ENCODE measurements at places on chromosomes 7 and 10.

DNA sequence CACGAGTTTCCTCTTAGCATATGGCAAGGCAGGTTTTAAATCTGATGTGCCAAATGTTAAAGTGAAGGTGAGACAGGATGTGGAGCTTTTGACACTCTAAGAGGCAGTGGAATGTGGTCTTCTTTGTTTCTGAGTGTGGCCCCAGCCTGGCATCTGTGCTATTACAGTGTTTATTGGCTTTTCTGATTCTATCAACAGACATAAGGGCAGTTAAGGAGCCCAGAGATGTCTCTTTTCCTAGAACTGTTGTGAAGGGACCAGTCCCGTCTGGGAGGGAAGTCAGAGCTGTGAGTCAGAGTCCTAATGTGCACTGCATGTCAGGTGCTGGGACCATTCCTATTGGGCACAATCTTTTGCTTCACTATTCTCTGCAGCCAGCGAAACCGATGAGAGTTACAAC lies 32.5 kb downstream of the TRUB1 start:
- DNase-seq = no peak

GRCh38 chr7:155338632-155339320 lies 41.1 kb downstream of the INSIG1 start:
- peak; percentile 54 for DNase-seq

- DNase-seq = no peak
These were observed 5.0 kb upstream of the CNOT4 start for GRCh38 chr7:135514856-135515255.

DNA sequence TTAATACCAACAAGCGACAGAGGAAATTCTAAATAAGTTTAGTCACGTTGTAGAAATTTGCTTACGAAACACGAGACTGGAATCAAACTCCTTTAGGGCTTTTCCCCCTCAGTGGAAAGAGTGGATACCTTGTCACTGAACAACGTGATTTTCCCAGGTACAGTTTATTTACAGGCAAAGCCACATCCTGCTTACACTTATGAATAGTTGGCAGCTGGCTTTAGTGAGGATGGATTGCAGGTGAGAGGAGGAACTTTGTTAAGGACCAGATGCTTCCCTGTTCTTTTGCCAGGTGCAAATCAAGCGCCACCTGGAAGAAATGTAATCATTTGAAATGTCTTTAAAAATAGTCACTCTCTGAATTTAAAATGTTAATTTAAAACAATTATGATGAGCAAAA lies 282.4 kb downstream of the ADARB2 start:
- no peak for DNase-seq

DNA sequence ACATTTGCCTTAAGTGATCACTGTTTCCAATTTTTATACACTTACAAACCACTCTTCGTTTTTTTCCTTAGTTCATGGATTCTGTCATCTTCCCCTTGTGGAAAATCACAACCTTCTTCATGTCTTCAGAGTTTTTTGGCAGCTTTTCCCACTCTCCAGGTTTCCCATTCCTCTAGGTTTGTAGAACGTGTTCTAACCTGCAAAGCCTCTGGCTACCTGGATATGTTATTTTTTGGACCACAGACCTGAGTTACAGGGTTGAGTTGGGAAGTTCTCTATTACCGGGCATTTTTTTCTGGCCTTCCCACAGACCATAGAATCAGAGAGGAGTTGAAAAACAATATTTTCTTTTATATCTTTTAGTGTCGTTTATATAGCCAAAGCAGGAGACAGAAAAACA lies 30.2 kb downstream of the NRG3 start:
- no peak for DNase-seq

- no peak for DNase-seq
These were observed 81.6 kb upstream of the C1QL3 start for GRCh38 chr10:16603308-16603707.

GRCh38 chr7:132322970-132323369 lies 253.3 kb downstream of the PLXNA4 start:
- DNase-seq = no peak

- no peak for DNase-seq
These were observed 24.4 kb downstream of the CSGALNACT2 start for GRCh38 chr10:43162604-43163003.

DNA sequence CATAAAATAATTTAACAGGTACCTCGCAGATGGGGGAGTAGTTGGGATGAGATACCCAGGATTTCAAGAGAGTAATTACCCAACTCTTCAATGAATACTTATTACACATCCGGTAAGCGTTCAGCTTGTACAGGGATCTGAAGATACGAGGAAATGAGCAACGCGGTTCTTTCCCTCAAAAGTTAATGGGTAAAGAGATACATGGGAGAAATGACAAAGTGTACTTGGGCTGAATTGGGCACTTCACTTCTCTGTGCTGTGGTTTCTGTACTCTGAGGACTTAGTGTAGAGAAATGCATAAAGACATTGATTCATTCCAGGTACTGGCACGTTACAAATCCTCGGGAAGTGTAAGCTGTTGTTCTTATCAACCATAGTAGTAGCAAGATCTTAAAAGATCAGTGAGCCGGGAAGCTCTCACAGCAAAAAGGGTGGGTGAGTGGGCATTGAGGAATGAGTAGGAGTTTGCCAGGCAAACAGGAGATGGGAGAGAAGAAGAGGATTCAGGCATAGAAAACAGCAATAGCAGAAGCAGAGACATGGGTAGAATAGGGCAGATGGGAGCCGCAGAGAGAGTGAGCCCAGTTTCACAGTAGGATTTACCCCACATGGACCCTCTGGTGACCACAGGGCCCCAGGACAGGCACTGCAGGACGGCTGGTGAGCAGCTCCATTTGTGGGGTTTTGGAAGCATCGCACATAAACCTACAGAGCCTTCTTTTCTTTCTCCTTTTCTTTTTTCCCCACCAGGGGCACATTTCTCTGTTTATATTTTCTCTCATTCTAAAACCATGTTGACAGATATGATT lies 304.3 kb upstream of the PITRM1 start:
- DNase-seq = no peak

DNA sequence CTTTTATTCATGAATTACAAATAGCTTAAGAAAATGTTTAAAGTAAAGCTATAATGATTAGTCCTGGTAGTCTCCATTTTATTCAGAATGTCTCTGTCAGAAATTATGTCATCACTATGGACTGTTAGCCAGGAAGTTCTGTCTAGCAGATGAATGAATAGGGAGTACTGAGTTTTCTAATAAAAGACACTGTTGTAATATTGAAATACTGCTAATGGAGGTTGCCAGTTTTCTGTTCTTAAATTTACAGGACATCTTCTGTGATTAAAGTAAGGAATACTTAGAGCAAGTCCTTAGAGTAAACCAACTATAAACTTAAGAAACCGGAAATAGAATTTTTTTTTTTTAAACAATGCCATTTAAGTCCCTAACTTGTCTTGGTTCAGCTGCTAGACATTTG lies 309.8 kb downstream of the ADK start:
- no peak for DNase-seq

- no peak for DNase-seq
These were observed 990.7 kb downstream of the CCSER2 start for GRCh38 chr10:85318809-85319807.

DNA sequence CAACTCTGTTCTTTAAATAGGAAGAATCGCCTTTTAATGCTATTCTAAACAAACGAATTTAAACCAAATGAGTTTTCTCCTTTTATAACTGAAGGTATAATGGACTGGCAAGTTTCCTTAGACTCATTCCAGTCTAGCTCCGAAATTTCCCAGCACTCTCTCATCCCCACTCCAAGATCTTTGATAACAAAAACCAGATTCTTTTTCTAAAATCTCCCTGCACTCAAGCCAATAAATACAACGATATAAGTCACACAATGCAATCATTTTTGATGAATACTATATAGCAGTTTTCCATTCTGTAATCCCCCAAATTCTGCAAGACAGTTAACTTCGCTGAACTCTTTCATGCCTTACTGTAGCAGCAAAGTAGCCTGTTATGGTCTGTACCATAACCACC lies 1.9 kb downstream of the OGA start:
- no peak for DNase-seq

DNA sequence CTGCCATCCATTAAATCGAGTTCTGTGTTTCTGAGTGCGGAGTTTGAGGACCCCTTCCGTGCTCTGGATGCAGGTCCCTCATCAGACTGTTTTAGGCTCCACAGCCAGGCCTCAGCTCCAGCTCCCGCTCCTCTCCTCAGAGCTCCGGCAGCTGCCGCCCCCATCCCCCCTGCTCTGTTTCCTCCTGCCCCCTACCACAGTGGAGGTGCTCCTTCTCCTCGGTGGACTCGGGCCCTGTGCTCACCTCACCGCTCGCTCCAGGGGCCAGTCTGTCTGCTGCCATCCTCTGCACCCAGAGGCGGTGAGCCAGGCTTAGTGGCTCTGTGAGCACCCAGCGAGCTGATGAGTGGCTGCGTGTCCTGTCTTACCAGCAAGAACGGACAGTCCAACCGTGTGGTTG lies 21.4 kb upstream of the PRKAR1B start:
- DNase-seq = no peak

- DNase-seq = peak; percentile 15
These were observed 675 bp upstream of the SCD start for GRCh38 chr10:100346351-100346764.

DNA sequence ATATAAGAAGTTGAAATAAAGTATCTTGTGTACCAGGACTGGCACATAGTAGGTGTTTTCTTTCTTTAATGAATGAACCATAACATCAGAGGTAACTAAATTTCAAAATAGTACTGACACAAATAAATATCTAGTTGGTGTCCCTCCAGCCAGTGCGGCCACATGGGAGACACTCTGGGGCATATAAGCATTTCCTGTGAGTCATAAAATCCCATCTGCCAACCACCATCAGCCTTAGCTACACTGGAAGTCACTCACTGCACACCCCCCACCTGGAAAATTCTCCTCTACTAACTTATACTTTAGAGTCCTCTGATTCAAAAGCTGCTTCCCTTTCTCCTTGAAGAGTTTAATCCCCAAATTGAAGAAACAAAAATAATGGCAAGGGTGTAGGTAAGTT lies 32.5 kb downstream of the DYDC1 start:
- DNase-seq = no peak

DNA sequence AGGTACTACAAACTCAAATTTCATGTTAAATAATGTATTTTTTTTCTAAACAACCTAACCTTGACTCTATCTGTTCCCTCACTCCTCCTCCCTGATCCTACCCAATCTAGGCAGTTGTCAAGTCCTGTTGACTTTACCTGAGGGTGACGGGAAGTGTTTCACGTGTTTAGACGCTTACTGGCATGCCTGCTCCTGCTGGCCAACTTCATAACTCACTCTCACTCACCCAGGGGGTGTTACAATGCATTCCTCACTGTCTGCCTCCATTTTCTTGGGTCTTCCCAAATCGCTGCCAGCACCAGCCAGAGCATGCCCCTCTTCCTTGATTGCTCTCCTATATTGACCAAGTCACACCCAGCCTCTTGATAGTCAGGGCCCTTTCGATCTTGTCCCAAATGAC lies 28.3 kb downstream of the CRCP start:
- DNase-seq = no peak

DNA sequence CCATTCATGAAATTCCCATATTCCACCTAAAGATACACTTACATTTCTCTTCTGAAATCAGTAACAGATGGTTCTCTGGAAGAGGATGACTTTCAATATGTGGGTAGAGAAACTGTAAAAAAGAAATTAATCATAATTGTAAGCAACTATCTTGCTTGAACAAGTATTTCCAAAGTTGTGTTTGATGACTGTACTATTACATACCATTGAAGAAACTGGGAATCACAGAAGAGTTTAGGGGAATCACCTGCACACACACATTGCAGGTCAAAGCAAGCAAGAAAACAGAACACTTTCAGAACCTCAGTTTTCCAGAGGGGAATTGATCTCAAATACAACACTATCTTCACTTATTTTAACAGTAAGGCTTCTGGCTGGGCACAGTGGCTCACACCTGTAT lies 33.6 kb downstream of the GSAP start:
- DNase-seq = no peak

- DNase-seq = peak; percentile 19
These were observed 11.8 kb downstream of the NT5C2 start for GRCh38 chr10:103181244-103181643.

DNA sequence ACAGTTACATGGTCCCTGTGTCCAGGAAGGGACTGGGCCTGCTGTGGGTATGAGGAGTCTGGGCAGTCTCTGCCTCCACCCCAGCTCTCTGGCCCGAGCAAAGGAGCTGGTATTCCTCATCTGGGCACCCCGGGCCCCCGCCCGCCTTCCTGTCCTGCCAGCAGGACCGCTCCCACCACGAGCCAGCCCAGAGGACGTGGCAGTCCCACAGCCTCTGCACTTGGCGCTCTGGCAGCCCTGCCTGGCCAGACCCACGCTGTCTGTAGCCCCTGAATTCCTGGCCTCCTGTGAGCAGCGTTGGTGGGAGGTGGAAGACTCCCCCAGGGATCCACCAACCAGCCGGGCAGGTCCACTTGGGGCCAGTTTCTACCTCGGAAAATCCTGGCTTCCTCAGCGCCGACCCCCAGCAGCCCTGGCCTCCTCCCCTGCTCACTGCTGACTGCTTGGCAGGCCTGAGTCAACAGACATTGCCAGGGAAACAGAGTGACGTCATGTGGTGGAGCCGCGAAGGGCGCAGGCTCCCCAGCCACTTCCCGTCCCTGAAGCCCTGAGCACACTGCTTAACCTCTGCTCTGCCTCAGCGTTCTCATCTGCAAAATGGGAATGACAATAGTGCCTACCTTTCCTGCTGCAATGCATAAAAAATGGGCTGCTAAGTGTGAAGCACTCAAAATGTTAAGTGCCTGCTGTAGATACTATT lies 21.6 kb upstream of the LIMK1 start:
- DNase-seq = no peak

DNA sequence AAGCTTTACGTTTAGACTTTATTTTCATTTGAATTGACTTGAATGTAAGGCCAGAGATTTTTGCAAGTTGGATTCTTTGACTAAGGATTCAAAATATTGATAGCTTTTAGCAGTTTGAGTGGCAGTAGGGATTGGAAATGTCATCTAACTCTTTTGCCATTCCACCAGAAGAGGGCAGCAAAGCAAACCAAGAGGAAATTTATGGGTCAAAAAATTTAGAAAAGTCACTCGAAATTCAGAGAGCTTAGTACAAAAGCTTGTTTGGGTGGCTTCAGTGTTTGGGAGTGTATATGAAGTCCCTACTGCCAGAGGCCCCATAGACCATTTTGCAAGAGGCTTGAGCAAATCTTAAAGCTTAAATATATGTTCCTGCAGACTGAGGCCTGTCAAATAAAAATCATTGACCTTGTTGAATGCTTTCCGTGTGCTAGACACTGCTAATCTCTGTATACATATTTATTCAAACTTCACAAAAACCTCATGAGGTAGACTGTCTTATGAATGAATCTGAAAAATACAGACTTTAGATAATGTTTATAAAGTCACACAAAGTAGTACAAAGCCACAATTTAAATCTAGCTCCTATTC lies 44.6 kb upstream of the RSBN1L start:
- DNase-seq = peak; percentile 54

- DNase-seq = no peak
These were observed 238.8 kb downstream of the BAMBI start for GRCh38 chr10:28915989-28916588.

DNA sequence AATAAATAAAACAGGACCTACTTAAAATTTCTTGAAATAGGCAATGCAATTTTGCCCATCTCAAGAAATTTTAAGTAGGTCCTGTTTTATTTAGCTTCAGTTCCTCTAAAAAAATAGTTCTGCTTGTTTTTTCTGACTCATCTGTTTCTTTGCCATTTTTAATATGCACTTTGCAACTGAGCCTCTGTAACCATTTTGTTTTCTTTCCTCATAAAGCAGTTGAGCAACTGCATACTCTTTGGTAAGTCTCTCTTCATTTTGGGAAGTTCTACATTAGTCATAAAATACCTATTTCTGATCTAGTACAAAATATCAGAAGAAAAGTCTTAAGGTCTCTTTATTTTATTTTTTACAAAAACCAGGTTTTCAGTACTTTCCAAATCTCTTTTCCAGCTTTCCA lies 18.0 kb downstream of the TAS2R40 start:
- DNase-seq = no peak
